Renal cortex interstitium (tissue), 15 donors: ENCODE measurements at places on chromosomes 11 and 22. TPM values are rescaled to one million over a fixed set of nuclear protein-coding genes. Genes with fewer than 3 reads are reported as not detected.

Gene RIC3
- 12.1 TPM for polyA plus RNA-seq

Gene SYT7
- polyA plus RNA-seq, result 4.2 TPM

Gene OR52I1
- polyA plus RNA-seq, result not detected

DNA sequence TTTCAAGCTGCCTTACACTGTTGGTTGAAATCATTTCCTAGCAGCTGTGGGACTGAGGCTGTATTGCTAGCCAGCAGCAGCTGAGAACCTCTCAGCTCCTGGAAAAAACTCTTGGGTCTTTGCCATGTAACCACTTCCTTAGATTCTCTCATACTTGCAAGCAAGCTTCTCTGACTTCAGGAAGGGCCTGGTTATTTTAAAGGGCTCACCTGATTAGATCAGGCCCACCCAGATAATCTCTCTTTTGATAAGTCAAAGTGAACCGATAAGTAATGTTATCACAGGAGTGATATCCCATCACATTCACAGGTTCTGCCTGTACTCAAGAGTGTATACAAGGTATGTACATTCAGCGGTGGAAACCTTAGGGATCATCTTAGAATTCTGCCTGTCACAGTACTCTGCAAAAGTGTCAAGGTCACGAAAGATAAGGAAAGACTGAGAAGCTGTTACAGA is 7.4 kb upstream of the CLPB start:
- no peak for DNase-seq

- DNase-seq, result no peak
Measured at GRCh38 chr11:13000116-13000515, 9.0 kb upstream of the RASSF10 start.
